Large intestine (tissue), 12 donors: ENCODE measurements at places on chromosomes 12 and 14.

GRCh38 chr12:18343708-18344107 lies 82.4 kb downstream of the PIK3C2G start:
- peak; percentile 68 for DNase-seq
- peaks cover 2% of the 10 kb centered on the region for H3K4me1 ChIP-seq
- H3K36me3 ChIP-seq = no peaks in the 10 kb centered on the region
- H3K27me3 ChIP-seq = no peaks in the 10 kb centered on the region

- no peaks in the 10 kb centered on the region for H3K36me3 ChIP-seq
- no peaks in the 10 kb centered on the region for H3K4me1 ChIP-seq
- H3K27me3 ChIP-seq = no peaks in the 10 kb centered on the region
- no peak overlapping the region for H3K27ac ChIP-seq
- no peak overlapping the region for H3K4me3 ChIP-seq
These were observed 327.7 kb downstream of the LRIG3 start for GRCh38 chr12:58592475-58593207.

DNA sequence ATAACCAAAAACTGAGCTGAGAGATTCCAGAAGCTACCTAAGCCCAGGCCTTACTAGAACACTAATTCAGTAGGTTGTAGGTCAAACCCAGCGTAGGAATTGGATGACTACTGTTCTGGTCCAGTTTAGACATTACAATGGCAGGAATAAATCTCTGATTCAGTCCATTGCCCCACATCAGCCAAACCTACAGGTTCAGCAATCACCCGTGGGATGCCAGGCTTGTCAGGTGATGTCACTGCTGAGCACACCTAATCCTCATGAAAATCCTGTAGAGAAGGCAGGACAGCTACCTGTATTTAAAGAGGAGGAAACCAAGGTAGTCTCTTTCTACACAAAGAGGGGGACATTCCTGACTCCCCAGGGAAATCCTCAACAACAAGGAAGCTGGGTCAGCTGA lies 63.7 kb downstream of the RFX4 start:
- H3K4me3 ChIP-seq = no peak overlapping the region
- H3K36me3 ChIP-seq = no peaks in the 10 kb centered on the region
- H3K27ac ChIP-seq = no peak overlapping the region
- peaks cover 20% of the 10 kb centered on the region for H3K27me3 ChIP-seq
- H3K4me1 ChIP-seq = peaks cover 13% of the 10 kb centered on the region
- no peak for DNase-seq

DNA sequence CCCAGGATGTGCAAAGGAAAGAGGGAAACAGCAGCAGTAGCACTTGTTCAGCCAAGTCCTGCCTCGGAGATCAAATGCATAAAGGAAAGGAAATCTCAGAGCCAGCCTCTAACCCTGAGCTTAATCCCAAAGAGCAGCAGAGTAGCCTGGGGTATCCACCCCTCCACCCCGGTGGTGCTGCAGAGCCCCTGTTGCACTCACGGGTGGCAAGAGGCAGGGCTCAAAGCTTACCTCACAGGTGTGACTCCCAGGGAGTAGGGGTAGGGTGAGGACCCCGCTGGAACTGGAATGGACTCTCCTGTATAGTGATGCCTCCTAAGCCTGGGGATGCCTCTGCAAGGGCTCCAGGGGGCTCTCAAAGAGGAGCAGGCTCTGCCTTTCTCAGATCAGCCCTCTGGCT lies 211.1 kb downstream of the CACNA1C start:
- no peak overlapping the region for H3K27ac ChIP-seq
- peaks cover 26% of the 10 kb centered on the region for H3K4me1 ChIP-seq
- no peak overlapping the region for H3K4me3 ChIP-seq
- no peaks in the 10 kb centered on the region for H3K27me3 ChIP-seq

DNA sequence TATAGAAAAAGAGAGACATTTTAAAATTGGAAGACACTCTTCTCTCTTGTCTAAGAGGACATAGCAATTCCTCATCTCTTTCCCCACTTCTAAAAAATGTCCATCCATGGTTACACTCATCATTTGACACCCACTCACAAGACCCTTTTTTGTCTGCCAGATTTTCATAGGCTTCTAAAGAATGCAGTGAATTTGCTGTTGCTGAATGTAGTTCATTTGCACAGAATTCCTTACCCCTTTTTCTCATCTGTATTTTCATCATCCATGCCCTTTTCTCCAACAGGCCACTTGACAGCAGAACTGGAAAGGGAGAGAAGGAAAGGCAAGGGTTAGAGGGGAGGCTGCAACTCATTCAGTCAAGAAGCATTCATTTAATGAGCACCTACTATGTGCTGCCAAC lies 128.0 kb downstream of the NUAK1 start:
- H3K4me3 ChIP-seq = no peak overlapping the region
- H3K27ac ChIP-seq = no peak overlapping the region
- peaks cover 21% of the 10 kb centered on the region for H3K27me3 ChIP-seq
- no peaks in the 10 kb centered on the region for H3K36me3 ChIP-seq
- no peak for DNase-seq

DNA sequence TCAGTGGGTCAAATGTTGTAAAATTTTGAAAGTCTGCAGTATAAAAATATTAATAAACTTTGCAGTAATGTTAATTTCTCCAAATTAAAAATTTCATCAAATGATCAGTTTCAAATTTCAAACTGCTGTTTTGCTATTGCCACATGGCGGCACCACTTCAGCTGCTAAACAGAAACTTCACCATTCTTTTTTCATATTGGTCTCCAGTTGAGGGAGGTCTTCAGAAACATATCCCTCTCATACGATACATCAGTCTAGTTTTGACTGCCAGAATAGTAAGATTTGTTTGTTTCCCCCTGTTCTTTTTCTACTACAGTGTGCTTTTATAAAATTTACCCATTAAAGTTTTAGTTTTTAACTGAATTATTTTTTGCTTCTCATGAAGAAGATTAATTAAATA lies 4.2 kb upstream of the TRHDE start:
- DNase-seq = no peak
- peaks cover under 1% of the 10 kb centered on the region for H3K27me3 ChIP-seq
- H3K27ac ChIP-seq = no peak overlapping the region
- H3K4me3 ChIP-seq = no peak overlapping the region
- peaks cover 2% of the 10 kb centered on the region for H3K36me3 ChIP-seq

DNA sequence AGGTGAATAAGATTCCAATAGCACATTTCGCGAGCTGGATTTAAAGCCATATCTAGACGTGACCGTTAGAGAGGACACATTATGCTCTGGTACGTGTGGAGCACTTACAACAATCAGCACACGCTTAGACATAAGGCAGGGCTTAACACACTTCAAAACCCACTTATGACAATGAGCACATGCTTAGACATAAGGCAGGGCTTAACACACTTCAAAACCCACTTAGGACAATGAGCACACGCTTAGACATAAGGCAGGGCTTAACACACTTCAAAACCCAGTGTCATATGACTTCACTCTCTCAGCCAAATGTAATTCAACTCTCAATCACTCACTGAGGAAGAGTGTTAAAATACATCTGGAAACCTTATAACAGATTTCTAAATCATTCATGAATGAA lies 11.2 kb upstream of the PLD4 start:
- no peak overlapping the region for H3K4me3 ChIP-seq
- no peaks in the 10 kb centered on the region for H3K4me1 ChIP-seq
- H3K27me3 ChIP-seq = peaks cover 16% of the 10 kb centered on the region

GRCh38 chr12:49476091-49476490 lies 62.7 kb upstream of the KCNH3 start:
- H3K36me3 ChIP-seq = peaks cover 5% of the 10 kb centered on the region
- H3K27me3 ChIP-seq = no peaks in the 10 kb centered on the region
- H3K27ac ChIP-seq = no peak overlapping the region
- H3K4me1 ChIP-seq = no peaks in the 10 kb centered on the region

GRCh38 chr14:29757188-29757680 lies 170.4 kb downstream of the PRKD1 start:
- no peaks in the 10 kb centered on the region for H3K36me3 ChIP-seq
- no peaks in the 10 kb centered on the region for H3K4me1 ChIP-seq
- H3K27me3 ChIP-seq = no peaks in the 10 kb centered on the region
- H3K27ac ChIP-seq = no peak overlapping the region

DNA sequence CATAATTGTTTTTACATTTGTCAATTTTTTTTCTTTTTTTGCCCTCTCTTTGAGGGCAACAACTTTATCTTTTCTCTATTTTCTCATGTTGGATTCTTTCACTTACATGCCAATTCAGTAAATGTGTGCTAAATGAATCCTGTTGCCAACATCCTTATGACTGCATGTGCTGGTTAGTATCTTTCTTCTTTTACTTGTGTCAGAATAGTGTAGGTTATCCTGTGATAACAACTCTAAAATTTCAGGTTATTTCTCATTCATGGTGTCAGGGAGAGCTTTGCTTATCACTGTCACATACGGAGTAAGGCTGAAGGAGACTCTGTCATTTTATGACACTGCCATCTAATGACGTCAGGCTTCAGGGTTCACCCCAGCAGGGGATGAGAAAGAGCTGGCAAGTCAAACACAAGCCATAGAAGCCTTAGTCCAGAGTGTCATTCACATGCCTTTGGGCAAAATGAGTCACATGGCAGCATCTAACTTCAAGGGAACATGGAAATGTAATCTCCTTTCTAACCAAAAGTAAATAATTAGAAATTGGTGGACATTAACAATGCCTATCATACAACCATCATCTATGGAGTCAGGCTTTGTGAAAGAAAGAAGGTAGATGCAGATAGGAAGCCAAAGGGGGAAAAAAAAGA lies 242.5 kb upstream of the ATP2B1 start:
- no peaks in the 10 kb centered on the region for H3K27me3 ChIP-seq
- H3K4me1 ChIP-seq = peaks cover 41% of the 10 kb centered on the region
- H3K4me3 ChIP-seq = no peak overlapping the region
- H3K36me3 ChIP-seq = no peaks in the 10 kb centered on the region

DNA sequence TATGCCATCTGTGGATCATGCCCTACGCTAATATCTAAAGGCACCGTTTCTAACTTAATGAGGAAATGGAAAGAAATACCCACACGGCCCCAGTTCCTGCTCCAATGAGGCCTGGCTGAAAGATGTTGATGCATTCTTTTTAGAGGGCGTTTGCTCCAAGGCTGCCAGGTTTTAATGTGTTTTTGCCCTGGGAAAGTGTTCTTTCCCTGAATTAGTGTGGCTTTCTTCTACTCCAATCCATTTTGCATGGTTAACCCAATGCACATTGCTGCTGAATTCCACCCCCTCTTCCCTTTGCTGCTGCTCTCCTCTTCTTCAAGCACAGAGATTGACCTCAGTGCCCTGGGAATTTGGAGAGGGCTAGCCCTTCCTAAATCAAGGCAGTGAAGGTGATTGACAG lies 1.1 kb downstream of the MYF5 start:
- no peaks in the 10 kb centered on the region for H3K36me3 ChIP-seq
- peaks cover 64% of the 10 kb centered on the region for H3K27me3 ChIP-seq
- no peak overlapping the region for H3K4me3 ChIP-seq
- no peaks in the 10 kb centered on the region for H3K4me1 ChIP-seq

DNA sequence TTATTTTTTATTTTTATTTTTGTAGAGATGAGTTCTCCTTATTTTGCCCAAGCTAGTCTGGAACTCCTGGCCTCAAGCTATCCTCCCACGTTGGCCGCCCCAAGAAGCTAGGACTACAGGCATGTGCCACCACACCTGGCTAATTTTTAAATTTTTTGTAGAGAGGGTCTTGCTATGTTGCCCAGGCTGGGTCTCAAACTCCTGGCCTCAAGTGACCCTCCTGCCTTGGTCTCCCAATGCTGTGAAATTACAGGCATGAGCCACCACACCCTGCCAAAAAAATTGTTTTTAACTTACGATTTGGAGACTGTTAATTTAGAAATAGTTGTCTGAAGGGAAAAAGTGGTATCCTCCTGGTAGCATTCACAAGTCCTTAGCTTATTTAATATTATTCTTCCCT lies 120.7 kb downstream of the PPM1H start:
- DNase-seq = no peak
- H3K27ac ChIP-seq = no peak overlapping the region
- H3K36me3 ChIP-seq = no peaks in the 10 kb centered on the region
- peaks cover 3% of the 10 kb centered on the region for H3K4me1 ChIP-seq
- no peaks in the 10 kb centered on the region for H3K27me3 ChIP-seq

GRCh38 chr12:3251067-3251466 lies 173.9 kb downstream of the TSPAN9 start:
- no peaks in the 10 kb centered on the region for H3K27me3 ChIP-seq
- H3K4me3 ChIP-seq = no peak overlapping the region
- no peak for DNase-seq
- H3K4me1 ChIP-seq = peaks cover 7% of the 10 kb centered on the region

DNA sequence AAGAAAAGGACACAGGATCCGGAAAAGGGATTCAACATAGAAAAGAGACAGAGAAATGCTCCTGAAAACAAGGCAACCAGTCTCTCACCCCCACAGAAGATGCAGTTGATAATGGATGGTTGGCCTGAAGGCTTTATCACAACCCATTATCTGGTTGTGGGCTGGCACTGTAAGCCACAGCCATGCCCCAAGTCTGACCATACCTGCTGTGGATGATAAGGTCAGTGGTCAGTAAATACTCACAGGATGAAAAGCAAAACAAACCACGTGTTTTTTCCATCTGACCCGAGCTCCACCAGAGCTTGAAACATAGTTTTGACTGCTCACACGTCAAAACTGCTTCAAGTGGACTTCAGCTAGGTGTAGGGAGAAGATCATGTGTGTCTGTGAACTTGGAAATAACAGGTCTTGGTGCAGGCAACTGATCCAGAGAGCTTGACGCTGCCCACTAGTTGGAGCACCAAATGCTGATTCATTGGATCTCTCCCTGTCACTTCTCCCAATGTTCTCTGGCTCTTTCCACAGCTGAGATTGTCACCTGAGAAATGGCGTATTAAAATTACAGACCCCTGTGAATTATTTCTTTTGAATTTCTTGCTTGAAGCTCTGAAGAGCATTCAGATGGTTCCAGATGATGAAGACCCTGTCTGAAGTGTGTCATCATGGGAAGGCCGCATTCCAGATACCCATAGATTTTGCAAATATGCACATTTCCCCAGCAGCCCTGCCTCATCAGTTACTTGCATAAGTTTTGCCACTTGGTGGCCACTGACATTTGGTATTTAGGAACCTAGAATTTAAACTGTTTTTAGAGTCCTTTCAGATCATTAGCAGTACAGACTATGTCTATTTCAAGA lies 8.5 kb downstream of the TMEM233 start:
- no peak overlapping the region for H3K27ac ChIP-seq
- DNase-seq = no peak
- H3K27me3 ChIP-seq = peaks cover 1% of the 10 kb centered on the region
- H3K4me1 ChIP-seq = no peaks in the 10 kb centered on the region

- no peak for DNase-seq
- H3K4me3 ChIP-seq = no peak overlapping the region
- peaks cover 63% of the 10 kb centered on the region for H3K27me3 ChIP-seq
These were observed 617.0 kb downstream of the VRK1 start for GRCh38 chr14:97413966-97414717.

DNA sequence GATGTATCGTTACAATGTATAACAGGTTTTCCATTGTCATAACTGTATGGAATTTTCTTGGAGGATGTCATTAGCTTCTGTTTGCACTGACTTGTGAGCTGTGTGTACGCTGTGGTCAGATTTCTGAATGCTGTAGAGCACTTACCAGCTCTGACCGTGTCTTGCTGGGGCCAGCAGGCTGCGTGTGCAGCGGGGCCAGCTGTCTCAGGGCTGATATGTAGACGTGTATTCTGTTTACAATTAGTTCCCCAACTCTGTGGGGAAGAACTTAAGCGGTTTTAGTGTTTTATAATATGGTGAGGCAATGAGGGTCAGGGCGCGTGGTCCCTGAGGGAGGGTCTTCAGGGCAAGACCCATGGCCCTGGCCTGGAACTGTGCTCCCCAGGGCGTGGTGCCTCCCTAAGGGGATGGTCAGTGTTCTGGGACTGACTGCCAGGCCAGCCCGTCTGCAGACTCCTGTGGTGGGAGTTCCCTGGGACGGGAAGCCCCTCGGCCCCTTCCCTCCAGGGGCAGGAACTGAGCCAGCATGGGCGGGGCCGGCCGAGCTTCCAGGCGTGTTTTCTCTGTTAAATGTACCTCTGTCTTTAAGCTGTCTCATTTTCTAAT lies 18.7 kb downstream of the XRCC3 start:
- H3K27ac ChIP-seq = no peak overlapping the region
- no peak for DNase-seq
- peaks cover 74% of the 10 kb centered on the region for H3K36me3 ChIP-seq
- no peak overlapping the region for H3K4me3 ChIP-seq
- H3K27me3 ChIP-seq = no peaks in the 10 kb centered on the region
- H3K4me1 ChIP-seq = peaks cover 14% of the 10 kb centered on the region
